ENCODE measurements at places on chromosomes 7 and 10.

DNA sequence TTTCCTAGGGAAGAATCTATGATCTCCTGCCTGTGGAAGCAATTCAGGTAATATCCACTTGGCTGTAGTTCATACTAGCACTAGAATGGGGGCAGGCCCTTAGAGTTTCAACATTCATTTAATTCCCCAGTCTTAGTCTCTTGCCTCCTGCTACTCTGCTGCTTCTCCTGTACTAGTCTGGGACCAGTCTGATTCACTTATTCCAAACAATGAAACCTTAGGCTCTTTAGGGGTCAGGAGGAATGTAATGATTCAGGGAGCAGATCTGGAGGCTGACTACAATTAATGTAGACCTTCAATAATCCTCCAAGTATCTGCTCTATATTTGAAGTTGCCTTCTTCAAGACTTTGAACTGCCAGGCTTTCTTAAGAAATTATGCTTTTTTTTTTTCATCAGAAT lies 101.8 kb downstream of the GNAT3 start:
- DNase-seq = no peak

DNA sequence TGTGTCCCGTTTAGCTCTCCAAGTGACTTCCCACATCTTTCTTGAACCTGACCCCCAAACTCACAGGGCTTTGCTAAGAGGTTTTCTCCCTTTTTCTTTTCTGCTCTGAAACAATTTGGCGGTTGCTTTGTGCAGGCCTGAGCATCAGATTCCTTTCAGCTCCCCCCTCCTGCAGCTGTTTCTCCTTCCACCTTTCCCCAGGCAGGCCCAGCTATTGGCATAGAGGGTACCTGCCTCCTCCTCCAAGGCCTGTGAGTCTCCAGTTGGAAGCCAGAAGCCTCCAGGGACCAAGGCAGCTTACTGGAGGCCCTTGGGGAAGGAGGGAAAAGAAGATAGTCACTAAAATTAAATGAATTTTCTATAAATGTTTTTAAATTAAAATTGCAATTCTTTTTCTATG lies 7.7 kb downstream of the VAX1 start:
- DNase-seq = no peak

- no peak for DNase-seq
Measured at GRCh38 chr7:99369767-99370391, 4.7 kb upstream of the ARPC1B start.

DNA sequence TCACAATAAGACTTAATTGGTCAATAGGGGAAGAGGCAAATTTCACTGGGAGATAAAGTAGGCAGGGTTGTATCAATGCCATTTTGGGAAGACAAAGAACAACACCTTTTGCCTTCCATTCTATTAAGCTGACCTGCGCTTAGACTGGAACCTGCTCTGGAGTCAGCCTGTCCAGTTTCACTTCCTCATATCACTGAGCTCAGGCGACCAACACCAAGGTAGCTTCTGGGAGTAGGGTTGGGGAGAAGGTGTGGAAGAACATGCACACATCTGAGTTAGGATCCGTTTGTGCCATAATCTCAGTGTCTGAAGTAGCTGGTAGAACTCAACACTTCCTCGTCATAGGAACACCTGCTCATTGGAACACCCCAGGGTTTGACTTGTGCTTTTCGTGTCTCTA lies 527.4 kb upstream of the IGFBP3 start:
- no peak for DNase-seq

GRCh38 chr7:51024867-51025266 lies 242.2 kb upstream of the GRB10 start:
- no peak for DNase-seq

- no peak for DNase-seq
Measured at GRCh38 chr7:85882335-85882734, 695.5 kb upstream of the SEMA3D start.

DNA sequence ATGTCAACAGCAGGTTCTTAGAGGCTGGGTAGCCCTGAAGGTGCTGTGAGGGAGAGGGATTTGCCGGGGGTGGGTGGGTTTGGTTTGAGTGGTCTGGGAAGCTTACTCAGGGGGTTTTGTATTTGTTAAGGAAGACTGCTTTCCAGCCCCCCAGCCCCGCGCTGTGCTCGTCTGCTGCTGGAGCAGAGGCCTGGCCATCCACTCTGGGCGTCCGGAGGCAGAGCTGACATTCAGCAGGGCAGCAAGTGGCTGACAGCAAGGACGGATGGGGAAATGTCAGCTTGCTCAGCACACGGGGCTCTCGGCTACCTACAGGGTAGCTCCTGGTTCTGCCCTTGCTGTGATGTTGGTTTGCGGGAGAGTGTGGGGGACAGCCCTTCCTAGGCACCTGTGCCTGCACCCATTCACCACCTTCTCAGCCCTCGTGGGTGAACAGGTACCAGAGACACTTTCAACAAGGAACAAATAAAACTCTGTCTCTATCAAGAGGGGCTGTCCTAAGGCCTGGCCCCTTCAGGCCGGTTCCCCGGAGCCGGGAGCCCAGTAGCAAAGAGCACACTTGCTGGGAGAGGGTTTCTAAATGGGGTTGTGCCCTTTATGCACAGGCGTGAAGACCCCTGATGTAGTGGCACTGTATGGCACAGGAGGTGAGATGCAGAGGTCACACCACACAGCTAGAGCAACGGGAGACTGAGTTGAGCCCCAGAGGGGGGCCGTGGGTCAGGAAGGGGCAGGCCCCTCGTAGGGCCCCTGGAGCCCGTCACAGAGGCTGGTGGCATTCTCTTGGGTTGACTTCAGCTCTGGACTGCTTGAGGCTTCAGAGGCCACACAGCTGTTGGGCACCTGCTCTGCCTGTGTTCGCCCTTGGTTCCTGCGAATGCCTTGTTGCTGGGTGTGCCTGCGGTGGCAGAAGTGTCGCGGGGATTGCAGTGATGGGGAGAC lies 72.2 kb upstream of the SHH start:
- DNase-seq = no peak

DNA sequence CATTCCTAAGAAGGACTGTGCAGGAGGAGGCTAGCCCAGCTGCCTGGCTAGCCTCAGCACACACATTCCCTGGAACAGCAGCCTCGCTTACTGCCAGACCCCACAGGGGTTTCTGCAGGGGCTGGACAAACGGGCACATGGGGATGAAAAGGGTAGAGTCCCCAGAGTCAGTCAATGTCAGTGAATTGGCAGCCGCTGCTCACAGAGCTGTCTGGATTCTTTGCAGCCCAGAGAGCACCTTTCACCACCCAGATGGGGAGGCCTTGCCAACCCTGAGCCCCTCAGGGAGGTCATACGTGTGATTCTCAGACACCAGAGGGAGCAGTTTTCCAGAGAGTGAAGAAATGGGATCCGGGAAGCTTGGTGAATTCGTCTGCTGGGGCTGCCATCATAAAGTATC lies 143.3 kb downstream of the KCNMA1 start:
- no peak for DNase-seq

GRCh38 chr7:18119985-18120384 lies 92.3 kb upstream of the PRPS1L1 start:
- DNase-seq = no peak

DNA sequence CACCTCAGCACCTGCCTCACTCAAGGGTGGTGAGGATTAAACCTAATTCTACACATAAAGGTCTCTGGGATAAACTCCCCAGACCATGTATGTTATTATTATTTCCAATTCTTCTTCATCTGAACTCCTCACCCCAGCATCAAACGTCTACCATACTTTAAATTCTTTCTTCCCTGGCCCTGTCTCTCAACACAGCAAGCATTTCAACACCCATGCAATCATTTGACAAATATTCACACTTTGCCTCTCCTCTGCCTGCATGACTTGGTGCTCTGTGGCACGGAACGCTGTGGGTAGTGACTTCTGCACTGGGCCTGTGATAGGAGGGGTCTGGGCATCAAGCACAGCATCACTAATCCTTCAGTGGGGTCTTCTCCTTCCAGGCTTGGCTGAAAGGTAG lies 490.8 kb downstream of the TNS3 start:
- no peak for DNase-seq

- DNase-seq = no peak
Measured at GRCh38 chr7:150954986-150955518, 23.1 kb downstream of the KCNH2 start.

GRCh38 chr7:45969940-45970339 lies 48.9 kb upstream of the IGFBP3 start:
- no peak for DNase-seq

GRCh38 chr7:91866599-91867148 lies 13.8 kb downstream of the MTERF1 start:
- no peak for DNase-seq

DNA sequence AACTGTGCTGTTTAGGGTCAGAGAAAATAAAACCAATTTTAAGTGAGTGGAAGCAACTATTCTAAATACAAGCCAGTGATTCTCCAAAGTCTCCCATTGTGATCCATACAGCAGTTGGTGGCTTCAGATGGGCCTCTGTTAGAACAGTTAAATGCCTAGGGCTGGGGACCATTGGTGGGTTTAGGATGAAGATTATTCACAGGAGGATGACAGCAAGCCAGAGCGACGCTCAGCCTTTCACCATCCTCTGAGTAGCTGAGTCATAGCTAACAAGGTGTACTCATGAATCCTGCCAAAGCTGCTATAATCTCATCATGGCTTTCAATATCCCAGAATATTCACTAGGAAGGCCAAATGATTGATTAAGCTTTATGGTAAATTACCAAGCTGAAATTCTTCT lies 39.6 kb downstream of the STARD3NL start:
- DNase-seq = no peak

DNA sequence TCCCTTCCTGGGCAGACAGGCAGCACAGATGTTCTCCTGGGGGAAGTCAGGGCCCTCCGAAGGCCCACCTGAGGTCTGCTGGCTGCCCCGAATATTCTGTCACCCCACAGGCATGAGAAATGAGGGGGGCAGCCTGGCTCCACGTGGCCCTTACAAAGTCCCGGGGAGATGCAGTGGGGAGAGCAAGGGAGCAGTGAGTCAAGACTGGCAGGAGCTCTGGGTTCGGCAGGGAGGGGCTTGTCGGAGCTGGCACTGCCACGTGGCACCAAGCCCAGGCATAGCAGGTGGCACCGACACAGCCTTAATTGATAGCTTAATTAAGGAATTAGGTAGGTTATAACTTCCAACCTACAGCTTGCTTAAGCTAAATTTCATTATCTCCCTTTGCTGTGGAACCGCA lies 163.9 kb downstream of the USP6NL start:
- DNase-seq = no peak

- no peak for DNase-seq
Measured at GRCh38 chr10:102726274-102726673, 11.8 kb downstream of the SFXN2 start.

DNA sequence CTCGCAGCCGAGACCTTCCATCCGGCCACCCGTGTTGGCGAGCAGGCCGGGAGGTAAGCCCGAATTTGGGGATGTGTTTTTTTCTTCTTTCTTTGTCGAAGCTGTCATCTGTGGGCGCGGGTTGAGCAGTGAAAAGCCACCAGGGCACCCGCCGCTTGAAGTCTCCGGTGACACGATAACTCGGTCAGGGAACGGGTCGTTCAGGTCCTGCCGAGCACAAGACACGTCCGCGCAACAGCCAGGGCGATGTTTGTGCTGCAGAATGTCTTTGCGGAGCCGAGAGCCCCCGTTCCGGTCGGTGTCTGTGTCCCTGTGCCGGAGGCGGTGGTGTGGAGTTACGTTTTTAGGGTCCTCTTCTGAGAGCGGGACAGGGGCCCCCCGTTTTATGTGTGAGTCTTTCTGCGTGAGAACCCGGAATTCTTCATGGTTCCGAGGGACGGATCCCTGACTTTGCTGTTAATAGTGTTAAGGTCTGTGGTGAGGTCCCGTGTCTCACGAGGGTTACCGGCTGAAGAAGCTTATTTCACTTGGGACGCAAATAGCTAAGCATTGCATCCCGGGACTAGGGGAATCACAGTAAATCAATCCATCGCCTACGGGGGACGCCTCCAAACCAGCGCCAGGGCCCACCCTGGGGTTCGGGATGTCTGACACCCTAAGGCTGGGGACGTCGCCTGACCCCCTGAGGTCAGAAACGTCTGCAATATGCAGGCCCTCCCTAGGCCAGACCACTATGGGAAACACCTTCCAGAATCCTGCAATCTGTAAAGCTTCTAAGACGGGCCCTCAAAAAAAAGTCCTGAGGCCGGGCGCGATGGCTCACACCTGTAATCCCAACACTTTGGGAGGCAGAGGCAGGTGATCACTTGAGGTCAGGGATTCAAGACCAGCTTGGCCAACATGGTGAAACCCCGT lies 99.5 kb downstream of the ELFN1 start:
- DNase-seq = no peak

DNA sequence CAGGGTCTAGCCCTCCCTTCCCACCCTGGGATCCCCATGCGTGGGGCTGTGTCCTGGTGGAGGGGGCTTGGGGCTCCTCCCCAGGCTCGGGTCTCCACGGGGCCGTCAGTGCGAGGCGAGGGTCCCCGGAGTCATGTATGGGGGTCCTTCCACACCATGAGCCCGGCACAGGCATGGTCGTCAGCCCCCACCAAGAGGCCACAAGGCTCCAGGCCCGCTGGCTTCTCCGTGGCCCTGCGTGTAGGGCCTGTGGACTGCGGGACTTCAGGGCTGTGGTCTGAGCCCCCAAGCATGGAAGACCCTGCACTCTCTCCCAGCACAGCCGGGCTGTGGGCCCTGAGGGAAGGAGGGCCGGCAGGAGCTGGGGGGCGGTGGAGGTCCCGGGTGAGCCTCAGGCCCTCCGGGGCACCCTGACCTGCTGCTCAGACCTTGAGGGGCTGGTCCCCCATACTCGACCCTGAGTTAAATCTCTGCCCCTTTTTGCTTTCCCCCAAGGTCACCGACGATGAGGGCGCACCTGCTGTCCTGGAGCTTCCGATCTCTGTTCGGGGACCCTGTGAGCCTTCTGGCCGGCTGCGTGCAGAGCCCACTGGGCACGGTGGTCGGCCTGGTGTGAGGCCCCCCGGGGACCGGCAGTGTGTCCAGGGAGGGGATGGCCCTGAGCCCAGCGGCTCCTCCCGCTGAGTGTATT lies 19.7 kb downstream of the PWWP2B start:
- no peak for DNase-seq

- no peak for DNase-seq
Measured at GRCh38 chr10:123073187-123073586, 62.6 kb upstream of the HMX3 start.

- no peak for DNase-seq
Measured at GRCh38 chr7:52727632-52728031, 307.8 kb upstream of the POM121L12 start.

GRCh38 chr10:31288962-31289361 lies 30.1 kb upstream of the ZEB1 start:
- no peak for DNase-seq

GRCh38 chr7:96823274-96823673 lies 113.6 kb upstream of the SEM1 start:
- no peak for DNase-seq

DNA sequence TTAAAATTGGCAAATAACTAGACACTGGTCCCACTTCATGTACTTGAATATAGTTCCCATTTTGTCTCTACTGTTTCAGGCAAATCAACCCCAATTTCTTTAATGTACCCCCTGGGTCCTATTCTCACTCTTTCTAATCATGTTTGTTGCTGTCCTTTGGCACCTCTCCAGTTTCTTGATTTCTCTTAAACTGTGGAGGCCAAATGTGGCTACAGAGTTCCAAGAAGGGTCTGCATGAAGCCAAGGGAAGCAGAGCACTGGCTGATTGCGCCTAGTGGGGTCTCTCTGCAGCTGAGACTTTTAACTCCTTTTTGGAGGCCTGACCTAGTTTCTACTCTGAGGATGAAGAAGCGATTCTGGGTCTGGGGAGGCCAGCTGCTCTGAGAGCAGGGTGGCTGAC lies 6.7 kb upstream of the ADAM12 start:
- DNase-seq = no peak

- DNase-seq = no peak
Measured at GRCh38 chr7:141456298-141456697, 94.9 kb upstream of the AGK start.

Measured in erythroblast (primary cell).